ENCODE measurements at places on chromosomes 1 and 21.
A peak's percentile ranks its signal among the peaks of the same experiment; 100 is the strongest.

DNA sequence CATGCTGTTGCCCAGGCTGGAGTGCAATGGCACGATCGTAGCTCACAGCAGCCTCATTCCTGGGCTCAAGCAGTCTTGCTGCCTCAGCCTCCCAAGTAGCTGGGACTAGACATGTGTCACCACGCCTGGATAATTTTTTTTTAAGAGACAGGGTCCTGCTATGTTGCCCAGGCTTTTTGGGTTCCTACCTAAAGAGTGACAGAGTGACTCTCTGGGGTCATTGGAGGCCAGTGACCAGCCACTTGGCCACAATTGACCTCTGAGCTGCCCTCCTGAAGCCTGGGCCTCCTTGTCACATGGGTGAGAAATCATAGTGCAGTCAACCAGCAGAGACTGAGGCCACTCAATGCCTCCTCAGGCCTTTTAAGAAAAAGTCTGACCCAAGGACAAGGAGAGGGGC, 5.7 kb downstream of the DIO1 start:
- no peak for ATAC-seq

DNA sequence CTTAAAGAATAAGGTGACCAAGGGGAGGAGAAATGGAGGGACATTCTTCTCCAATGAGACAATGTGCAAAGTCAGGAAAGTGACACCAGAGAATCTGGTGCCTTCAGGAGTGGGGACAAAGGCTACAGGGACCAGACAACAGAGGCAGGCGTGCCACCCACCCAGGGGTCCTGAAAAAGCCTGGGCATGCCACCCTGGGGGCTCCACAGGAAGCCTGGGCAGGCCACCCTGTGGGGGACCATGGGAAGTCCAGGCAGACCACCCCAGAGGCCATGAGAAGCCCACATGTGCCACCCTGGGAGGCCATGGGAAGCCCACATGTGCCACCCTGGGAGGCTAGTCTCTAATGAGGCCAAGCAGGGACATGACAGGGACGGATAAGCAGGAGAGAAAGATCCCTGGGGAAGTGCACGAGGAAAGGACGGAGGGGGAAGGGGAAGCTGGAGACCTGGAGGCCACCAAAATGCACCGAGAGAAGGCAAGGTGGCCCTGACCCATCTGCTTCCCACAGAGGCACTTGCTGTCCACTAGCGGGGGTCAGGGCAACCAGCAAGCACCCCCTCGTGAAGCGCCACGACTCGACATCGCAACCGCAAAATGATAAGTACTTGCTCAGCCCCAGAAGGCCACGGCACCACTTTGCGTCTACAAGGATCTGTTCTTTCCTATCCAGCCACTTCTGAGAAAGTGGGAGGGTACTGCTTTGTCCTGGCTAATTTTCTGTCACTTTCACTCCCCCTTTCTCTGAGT, 7.2 kb upstream of the PDE9A start:
- no peak for ATAC-seq

DNA sequence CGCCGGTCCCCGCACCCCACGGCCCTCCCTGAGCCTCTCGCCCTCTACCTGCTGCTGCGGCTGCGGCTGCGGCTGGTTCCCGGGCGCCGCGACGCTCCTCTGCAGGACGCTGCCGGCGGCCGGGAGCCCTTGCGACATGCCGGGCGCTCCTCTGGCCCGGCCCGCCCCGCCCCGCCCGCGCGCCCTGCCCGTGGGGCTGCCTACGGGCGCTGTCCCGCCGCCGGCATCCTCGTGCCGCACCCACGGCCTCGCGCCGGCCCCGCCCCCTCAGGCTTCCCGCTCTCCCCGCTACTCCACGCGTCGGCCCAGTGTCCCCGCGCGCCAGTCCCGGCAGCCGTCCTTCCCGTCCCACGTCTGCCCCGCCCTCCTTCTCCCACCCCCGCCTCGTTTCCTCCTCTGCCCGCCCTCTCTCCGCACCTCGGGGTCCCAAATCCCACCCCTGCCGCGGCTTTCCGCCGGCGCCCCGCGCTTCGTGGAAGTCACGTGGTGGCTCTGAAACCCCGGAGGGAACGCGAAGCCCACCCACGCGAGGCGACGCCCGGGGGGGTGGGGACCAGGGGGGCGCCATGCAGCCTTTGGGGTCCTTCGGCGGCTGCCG, at the start of gene BATF3:
Gene BATF3, minus strand, starts transcription at position 216 of the 598 bp plus-strand sequence. Its CDS starts 78 bp downstream, at position 138.
- peak; percentile 14 for ATAC-seq

GRCh38 chr1:76591461-76591860, 275.8 kb upstream of the ST6GALNAC5 start:
- no peak for ATAC-seq

- ATAC-seq: no peak
Measured at GRCh38 chr1:60589916-60590315, 492.4 kb upstream of the NFIA start.

GRCh38 chr1:39034114-39034654, 8.0 kb downstream of the NDUFS5 start:
- ATAC-seq: no peak

- ATAC-seq: no peak
Measured at GRCh38 chr1:166485620-166486019, 318.8 kb upstream of the FAM78B start.

DNA sequence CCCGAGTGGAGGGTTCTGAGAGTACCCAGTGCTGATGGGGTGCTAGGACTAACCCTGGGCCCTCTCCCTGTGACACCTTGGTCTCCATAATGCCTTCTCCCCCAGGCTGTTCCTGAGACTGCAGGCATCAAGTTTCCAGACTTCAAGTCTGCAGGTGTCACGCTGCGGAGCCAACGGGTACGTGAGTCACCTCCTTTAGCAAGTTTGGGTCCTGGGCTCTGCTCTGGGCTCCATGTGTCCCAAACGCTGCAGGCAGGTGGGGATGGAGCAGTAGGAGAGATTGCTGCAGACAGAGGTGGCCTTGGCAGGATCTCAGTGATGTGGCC, 6.0 kb downstream of the DMAP1 start:
- no peak for ATAC-seq

DNA sequence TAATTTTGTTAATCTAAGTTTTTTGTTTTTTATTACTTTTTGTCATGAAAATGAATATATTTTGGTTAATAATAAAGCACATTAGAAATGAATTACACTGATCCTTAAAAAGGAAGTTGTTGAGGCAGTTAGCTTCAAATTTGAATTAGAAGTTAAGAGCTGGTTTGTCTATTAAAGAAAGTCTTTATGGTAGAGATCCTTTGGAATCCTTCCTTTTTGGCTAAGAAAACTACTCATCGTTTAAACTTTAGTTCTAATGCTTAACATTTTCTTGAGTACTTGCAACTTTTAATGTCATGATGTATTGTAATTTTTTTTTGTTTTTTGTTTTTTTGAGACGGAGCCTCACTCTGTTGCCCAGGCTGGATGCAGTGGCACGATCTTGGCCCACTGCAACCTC, 2.4 kb downstream of the PTBP2 start:
- ATAC-seq: no peak

GRCh38 chr1:162709132-162709860, 77.0 kb downstream of the DDR2 start:
- peak; percentile 4 for ATAC-seq

DNA sequence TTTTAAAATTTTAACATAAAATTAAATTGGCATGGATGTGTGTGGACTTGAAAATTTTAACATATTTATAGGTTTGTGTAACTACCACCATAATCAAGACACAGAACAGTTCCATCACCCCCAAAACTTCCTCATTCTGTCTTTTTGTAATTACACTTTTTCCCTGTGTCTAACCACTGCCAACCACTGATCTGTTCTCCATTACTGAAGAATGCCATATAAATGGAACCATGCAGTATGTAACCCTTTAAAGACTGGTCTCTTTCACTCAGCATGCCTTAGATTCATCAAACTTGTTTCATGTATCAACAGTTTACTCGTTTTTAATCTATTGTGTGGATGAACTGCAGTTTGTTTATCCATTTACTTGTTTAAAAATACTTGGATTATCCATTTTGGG, 13.0 kb upstream of the AHCYL1 start:
- ATAC-seq: no peak

- peak; percentile 92 for ATAC-seq
Measured at GRCh38 chr1:215273838-215274516, 191.4 kb downstream of the KCNK2 start.

- ATAC-seq: peak; percentile 58
Measured at GRCh38 chr1:200445213-200445612, 35.4 kb upstream of the ZNF281 start.

DNA sequence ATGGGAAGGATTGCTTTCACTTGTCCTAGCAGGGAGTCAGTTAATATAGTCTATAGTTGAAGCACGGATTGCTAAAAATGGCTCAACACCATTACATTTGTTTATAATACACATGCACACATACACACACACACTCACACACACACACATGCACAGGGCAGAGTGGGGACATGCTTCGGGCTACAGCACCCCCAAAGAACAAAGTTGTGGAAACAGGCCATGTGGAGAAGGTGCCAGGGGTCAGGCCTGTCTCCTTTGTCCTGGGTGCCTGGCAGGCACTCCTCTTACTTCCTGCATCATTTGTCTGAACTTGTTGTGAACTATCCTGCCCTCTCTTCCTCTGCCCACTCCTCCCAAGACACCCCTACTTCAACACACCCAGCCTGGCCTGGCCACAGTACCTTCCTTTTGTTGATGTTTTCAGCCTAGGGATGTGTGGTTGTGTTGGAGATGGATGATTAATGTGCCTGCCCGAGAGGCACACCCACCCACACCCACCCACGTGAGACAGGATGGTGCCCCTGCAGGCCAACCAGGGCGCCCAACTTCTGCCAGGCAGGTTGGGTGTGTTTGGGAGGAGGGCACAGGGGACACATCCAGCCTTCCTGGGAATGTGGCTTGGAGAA, 17.5 kb downstream of the RASSF5 start:
- ATAC-seq: no peak

DNA sequence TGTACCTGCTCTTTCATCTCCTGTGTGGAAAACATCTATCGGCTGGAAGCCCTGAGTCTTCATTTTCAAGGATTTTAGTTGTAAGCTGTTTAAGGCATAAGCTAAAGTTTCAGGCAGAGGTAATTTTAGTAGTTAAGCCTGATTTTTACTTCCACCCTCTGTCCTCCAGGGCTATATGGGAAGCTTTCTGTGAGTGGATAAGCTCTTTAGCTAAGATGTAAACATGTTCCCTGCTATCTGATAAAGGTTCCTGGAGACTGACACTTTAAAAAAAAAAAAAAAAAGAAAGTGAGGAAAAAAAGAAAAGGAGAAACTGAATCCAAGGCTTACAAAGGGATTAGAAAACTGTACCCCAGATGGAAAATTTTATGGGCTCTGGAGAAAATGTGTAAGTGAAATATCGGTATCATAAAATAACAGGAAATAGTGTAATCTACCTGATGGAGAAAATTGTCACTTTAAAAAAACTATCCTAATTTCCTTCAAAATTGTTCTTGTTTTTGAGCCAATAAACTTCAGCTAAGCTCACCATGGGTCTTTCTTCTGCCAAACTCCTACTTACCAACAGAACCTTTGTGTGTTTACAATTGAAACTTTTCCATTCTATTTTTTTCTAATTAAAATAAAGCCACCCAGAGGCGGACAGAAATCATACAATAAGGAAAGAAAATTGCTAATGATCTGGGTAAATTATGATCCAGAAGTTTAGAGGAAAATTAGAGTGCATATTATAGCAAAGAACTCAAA, 180.5 kb downstream of the TGFB2 start:
- ATAC-seq: no peak

DNA sequence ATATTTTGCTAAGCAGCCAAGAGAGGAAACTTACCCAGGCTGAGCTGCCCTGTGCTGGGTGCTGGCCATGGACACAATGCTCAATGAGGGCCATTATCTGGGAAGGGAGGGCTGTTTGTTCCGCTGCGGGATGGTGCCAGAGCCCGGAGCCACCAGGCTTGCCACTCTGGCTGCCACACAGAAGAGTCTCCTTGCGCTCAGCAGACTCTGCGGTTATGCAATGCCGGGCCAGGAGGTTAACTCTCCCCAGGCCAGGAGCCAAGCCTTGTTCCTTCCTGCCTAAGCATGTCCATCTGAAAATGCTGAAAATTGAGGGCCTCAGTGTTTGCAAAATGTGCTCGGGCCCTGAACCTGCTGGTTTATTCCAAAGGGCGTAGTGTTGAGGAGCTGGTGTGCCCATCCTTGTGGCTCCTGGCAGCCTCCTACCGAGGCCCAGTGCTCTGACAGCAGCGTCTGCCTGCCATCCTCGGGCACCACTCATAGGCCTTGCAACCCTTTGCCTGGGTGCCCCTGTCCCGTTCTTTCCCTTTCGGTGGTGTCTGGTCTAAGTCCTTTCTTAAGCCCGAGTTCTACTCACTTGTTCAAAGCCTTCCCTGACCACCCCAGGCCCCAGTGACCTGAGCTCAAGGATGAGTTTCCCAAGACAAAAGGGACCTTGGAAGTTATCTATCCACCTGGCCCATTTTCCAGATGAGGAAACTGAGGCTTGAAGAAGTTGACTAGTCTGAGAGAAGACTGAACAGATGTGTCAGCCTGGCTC, 133.8 kb upstream of the EDN2 start:
- ATAC-seq: no peak

- no peak for ATAC-seq
Measured at GRCh38 chr1:13730751-13731482, 30.9 kb downstream of the PRDM2 start.

DNA sequence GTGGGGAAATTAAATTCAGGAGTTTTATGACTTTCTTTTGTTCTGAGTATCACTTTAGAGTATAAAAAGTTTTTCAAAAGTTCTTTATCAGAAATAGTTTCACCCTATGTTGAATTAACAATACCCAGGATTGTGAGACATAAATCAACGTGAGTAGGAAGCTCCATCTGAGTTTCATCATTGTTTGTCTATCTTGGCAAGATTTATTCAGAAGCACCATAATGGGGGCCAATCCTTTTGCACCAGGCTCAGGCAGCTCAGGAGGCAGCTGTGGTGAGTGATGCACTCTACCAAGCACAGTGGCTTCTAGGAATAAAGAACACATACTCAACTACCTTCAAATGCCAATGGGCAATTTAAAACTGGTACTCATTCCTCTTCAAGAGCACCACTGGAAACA, 12.0 kb downstream of the CREG1 start:
- 0 out of 3 replicates have a peak, but pooled peaks have one; percentile 22 for ATAC-seq

- peak; percentile 63 for ATAC-seq
Measured at GRCh38 chr1:108316545-108316944, 72.7 kb upstream of the NBPF4 start.

DNA sequence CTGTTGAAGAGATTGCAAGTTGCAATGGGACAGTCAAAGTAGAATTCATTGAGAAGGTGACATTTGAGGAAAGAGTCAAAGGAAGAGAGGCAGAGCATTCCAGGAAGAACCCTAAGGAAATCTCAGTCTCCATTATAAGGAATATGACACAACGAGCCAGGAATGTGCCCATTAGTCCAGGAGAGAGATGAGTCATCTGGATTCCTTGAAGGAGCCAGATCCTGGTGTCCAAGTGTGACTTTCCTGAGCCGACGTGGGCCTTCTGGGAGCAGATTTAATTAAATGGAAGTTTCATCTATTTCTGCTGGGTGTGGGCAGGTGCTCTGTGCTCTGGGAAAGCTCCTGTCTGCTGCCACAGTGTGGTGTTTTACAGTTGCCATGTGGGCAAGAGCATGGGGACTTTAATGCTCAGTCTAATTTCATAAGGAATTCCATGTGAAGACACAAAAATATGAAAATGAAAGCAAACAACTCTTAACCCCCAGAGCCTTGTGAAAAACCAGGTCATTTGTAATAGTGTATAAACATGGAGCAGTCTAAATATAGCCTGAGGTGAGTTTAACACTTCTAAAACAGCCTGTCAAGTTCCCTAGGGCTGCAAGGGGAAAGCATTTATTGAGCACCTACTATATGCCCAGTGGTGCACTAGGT, 111.4 kb upstream of the ARTN start:
- ATAC-seq: peak; percentile 98

GRCh38 chr1:89708751-89709375, 75.9 kb downstream of the LRRC8C start:
- ATAC-seq: no peak

GRCh38 chr21:39001341-39001740, 181.9 kb downstream of the PSMG1 start:
- no peak for ATAC-seq

GRCh38 chr1:200279810-200280411, 129.9 kb downstream of the ZNF281 start:
- peak; percentile 97 for ATAC-seq
